ENCODE measurements at places on chromosomes 2 and 18.

DNA sequence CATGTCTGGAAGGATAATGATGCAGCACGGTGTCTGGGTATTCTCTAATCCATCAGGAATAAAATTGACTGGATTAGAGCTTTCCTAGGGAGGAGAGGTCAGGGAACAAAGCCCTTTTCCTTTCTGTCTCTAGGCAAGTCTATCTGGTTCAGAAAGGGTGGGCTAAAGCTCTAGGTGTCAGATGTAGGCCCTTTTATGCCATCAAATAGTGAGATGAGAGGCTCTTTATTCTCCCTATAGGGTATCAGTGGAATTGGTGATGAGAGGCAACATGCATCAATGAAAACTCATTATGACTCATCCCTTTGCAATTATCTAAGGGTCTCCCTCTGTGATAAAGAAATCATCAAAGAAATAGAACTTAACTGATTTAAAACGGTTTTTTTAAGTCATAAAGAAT lies 328.0 kb upstream of the CRIM1 start:
- no peak for DNase-seq

GRCh38 chr2:47096451-47096850 lies 58.7 kb downstream of the STPG4 start:
- DNase-seq, result no peak

DNA sequence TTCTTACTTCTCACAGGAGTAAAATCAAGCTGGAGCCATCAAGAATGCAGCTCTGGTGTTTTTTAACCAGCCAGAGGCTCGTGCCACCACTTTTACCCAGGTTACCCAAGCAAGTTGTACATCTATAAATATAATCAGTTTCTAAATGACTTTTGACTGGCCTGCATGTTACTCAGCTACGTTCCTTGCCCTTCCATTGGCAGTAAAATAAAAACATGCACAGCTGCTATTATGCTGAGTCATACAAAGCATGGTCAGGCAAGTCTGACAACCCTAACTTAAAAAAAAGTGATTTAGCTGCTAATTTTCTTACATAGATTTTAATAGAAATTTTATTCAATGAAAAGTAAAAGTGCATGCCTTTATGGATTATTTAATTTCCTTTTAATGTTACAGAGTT lies 111.7 kb upstream of the CSRNP3 start:
- no peak for DNase-seq

DNA sequence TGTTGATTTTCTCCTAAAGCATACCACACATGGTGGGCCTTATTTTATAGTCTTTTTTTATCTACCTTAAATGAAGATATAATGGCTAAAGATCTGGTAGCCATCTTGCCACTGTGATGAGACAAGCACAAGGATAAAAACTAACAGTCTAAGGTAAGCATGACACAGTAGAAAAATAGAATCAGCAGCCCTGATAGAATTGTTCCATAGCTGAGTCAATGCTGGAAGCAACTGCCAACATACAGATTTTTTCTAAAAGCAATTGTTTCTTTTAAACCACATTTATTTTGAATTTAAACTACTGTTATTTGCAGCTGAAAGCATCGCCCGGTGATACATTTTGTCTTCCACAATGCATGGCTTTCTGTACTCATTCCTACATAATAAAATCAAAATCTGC lies 1091.5 kb upstream of the CHAC2 start:
- DNase-seq, result no peak

DNA sequence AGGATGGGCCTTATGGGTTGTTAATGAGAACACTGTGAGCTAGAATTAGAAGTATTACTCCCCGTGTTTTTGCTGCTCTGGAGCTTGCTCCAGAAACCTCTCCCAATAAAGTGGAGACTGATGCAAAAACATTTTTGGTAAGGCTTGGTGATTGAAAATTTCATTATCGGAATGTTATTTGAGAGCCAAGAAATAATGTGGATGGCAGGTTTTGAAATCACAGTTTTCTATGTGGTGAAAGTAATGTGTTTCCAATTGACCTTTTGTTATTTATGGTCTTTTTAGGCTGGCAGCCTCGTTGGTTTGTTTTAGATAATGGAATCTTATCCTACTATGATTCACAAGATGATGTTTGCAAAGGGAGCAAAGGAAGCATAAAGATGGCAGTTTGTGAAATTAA lies 5.1 kb downstream of the PLEKHA3 start:
- no peak for DNase-seq

DNA sequence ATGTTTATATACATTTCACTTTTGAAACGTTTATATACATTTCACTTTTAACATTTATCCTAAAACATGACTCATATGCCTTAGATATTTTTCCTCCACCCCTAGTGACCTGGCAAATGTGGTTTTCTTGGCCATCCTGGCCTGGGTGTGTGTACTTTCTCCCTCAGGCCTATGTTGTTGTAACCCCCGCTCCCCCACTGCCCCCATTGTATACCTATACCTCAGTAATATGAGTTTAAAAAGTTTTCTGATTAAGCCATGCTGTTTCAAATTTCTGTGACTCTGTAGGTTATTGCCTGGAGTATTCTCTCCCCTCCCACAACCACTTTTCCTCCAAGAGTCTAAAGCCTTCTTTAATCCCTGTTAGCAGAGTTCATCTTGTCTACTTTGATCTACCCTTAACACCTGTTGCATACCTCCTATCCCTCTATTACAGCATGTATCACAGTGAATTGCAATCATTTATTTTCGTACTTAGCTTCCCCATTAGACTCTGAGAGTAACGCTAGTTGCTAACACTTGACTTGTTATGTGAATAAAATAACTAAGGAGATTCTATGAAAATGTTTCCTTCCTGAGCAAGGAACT lies 67.9 kb downstream of the LCLAT1 start:
- no peak for DNase-seq

DNA sequence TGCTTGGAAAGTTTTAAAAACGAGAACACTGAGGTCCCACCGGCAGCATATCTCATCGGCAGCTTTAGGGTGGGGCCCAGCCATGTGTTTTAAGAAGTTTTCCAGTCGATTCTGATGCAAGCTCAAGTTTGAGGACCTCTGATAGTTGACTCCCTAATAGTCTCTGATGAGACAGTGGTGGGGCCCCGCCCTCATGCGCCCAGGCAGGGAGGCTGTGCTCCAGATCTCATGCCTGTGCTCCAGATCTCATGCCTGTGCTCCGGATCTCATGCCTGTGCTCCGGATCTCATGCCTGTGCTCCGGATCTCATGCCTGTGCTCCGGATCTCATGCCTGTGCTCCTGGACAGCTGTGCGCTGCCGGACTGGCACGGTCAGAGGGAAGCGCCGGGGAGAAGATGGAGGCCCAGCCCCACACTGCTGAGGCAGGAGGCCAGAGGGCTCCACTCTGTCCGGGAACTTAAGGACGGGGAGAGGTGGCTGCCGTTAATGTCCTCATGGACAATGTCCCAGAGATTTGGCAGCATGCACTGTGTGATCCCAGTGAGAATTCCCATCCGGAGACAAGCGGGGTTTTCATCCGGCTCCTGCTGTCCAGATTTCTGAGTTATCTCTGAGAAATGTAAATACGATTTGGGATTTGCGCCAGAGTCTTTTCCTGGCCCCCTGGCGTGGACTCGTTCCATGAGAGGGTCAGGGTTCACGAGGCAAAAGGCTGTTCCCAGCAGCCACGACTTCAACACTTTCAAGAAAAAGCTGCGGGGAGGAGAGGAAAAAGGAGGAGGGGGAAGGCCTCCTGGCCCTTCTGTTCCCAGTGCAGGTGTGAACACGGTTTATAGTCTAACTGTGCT lies 9.4 kb upstream of the COLEC11 start:
- DNase-seq, result no peak

DNA sequence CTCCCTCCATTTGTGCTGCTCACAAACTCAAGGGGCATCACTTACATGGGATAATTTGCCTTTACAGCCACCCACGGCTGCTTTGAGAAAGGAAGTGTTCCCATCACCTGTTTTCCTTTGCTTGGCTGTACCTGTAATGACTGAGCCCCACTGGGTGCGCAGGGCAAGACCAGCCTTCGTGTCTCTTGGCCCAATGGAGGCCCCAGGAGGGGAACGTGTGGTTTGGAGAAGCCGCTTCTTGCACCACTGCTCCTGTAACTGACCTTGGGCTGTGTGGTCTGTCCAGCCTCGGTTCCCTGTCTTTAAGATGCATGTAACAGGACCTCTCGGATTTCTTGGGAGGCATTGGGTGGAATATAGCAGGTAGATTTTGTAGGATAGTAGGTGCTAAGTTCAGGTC lies 41.1 kb downstream of the LDLRAD4 start:
- DNase-seq, result no peak

DNA sequence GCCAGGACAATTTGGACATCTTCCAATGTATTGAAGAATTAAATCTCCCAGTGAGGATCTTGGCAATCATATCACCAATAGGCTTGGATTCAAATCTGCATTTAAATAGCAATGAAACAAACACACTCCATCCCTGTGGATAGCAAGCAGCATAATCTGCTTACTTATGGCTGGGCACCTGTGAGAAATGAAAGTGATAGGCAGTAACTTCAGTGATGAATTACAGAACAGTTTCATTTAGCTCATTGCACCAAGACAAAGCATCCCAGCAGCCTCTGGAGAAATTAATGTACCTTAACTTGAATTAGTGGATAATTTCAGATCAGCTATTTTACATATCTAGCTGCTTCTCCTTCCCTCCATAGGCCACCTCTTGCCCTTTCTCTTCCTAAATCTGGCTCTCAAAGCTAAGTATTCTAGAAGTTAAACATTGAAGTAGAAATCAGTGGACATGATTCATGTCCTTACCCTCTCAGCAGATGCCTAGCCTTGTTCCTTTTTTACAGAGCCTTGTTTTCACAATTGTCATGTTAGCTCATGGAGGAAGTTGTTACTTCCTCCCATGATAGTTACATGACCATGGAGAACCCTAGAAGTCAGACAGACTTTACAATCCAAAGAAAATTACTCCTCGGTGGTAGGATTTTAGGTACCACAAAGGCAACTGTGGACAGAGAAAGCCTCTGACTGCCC lies 88.5 kb upstream of the TACR1 start:
- no peak for DNase-seq

GRCh38 chr2:172207911-172208310 lies 105.2 kb upstream of the DLX2 start:
- no peak for DNase-seq

DNA sequence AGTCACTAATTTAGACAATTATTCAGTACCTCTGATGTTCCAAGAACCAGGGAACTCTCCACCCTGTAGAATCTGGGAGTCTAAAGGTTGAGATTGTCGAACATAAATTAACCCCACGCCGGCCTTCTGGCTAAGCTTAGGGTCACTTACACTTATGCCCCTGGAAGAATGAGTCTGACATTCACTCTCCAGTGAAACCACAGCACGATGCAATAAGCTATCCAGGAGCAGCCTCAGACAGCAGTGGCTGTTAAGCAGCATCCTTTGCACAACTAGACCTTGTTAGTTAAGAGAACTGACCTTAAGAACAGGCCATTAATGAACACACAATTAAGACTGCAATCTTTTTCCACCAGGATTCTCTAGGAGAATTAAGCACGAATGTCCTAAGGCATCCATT lies 25.0 kb downstream of the SH3YL1 start:
- DNase-seq, result no peak

DNA sequence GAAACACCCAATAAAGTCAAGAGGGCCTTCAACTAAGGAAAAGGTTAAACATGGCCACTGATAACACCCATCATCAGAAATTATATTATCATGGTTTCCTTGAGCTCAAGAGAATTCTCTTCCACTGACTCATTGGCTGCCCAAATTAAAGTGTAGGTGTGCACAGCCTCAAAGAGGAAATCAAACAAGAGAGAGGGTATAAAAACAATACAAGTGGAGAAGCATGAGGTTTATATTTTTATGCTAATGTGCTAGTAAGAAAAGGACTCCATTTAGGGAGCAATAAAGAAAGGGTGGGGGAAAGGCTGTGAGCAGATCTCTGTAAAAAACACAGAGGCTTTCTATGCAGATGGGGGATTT lies 168.8 kb upstream of the VRK2 start:
- DNase-seq, result no peak

DNA sequence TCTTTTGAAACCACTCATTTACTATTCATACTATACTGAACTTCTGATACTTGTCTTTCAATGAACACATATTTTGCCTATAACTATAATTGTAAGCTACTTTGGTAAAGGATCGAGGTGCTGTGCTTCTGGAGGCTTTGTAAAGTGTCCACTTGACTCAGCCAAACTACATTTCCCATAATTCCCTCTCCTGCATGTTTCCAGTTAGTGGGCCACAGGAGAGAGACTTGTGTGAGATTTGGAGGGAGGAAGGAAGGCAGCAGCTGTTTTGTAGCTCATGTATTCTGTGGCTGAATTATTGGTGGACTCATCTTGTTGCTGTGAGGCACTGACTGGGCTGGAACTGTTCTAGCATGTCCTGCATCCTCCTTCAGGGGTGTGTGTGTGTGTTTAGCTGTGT lies 328.8 kb downstream of the ARL6IP6 start:
- no peak for DNase-seq

- DNase-seq, result no peak
These were observed 163.4 kb upstream of the ZFP36L2 start for GRCh38 chr2:43389581-43390466.

DNA sequence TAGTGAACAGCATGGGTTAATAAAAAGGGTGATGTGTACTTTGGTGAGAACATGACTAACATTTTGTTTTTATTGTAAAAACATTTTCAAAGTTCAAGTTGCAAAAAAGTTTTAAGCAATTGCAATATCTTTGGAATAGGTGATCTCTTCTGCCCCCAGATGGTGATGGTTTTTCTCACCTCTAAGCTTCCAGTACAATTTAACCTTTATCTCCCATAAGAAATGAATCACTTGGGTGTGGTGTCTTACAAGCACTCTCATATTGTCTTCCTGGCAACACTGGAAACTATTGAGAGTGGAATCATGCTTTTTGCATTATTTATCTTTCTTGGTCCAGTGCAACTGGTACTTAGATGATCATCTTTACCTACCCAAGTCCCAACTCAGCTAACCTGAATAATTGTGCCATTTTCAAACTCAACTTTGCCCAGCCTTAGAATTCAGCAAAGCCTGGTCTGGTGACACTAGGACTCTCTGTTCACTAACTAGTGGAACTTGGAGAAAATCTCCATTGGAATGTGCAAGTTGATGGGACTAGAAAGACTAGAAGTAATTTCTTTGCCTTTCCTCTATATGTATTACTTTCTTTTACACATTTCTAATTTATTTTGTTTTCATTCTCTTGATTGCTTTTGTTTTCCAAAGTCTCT lies 964.7 kb upstream of the ZEB2 start:
- no peak for DNase-seq

GRCh38 chr18:25240420-25240770 lies 111.6 kb downstream of the ZNF521 start:
- no peak for DNase-seq

- no peak for DNase-seq
These were observed 8.2 kb downstream of the ADAM17 start for GRCh38 chr2:9547262-9547991.
